ENCODE measurements at places on chromosomes 2 and 18. TPM values are rescaled to one million over a fixed set of nuclear protein-coding genes. Genes with fewer than 3 reads are reported as not detected.

DNA sequence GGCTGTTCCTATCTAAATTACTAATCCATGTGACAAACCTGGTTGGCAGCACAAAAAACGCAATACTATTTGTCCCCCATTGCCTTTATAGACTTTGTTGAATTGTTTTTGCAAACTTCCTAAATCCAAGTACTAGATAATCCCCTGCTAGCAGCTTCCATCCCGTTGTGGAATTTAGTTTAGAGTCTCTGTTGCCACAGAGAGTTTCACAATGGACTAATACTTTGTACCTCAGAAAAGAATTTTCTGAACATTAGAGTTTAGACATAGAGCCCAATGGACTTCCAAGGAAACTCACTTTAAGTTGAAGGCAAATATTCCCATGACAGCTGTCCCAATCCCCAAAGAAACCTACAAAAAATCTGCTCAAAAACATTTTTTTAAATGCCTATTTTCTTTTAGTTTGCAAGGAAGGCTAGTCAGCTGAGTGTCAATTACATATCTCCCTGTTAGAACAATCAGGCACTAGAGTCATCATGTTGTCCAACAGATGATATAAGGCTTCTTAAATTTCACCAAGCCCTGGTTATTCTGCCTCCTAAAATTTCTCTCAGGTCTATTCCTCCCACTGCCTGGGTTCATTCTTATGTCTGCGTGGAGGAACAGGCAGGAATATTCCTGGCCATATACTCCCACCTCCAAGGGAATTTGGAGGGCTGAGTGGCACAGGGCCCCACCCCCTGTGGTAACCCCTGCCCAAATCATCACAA is 27.2 kb downstream of the RNF152 start:
- no peak overlapping the region for H3K27ac ChIP-seq
- no peaks in the 10 kb centered on the region for H3K27me3 ChIP-seq
- no peaks in the 10 kb centered on the region for H3K36me3 ChIP-seq
- no peak overlapping the region for H3K4me3 ChIP-seq

GRCh38 chr2:2098458-2099167 is 232.5 kb downstream of the MYT1L start:
- no peak overlapping the region for H3K4me3 ChIP-seq
- DNase-seq, result no peak
- no peaks in the 10 kb centered on the region for H3K36me3 ChIP-seq
- H3K4me1 ChIP-seq, result no peaks in the 10 kb centered on the region

DNA sequence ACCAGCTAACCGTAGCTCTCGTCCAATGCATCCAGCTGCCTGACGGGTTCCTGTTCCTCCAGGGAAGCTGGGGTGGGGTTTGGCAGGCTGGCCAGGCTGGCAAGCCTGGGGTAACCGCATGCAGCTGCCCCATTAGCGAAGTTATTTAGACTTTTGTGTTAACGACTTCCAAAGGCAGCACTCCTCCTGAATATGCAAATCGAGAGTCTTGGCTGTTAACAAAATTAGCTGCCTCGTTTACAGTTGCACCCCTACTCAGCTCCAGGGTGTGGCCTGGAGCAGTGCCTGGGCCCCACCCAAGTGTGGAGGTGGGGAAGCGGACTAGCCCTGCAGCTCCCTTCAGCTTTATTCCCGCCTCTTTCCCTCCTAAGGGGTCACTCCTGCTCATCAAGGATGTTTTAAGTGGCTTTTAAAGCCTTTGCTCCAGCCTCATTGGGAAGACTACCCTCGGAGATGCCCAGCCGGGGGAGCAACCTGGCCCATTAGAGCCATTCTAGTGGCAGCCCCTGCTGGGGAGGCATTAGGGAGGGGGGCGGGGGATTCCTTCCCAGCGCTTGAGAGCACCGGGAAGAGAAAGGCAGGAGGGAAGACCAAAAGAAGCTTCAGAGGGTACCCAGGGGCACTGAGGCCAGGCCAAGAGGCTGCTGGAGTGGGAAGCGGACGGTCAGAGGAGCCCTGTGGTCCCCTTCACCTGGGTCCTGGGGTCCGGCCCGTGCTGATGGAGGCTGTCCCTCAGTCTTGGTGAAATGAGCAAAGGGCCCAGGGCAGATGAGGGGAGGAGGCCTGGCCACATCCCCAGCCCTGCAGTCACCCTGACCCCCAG is 204.1 kb downstream of the CELF4 start:
- no peaks in the 10 kb centered on the region for H3K36me3 ChIP-seq
- peak overlapping the region; percentile 38 for H3K4me3 ChIP-seq
- DNase-seq, result peak; percentile 57

DNA sequence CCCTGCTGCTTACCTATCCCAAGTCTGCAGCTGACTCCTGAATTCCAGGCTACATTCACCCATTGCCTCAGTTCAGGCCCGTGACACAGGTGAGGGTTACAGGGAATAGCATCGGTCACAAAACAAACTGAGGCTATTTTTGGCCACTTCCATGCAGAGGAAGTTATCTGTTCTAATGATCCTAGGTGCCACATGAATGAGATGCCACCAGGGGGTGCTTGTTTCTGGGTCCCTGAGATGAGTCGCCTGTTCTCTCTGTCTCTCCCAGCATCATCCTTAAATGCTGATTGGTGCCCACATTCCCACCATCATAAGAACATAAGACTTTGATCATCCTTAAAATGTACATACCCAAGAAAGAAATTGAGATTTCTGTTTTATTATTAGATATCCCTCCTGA is 119.0 kb upstream of the CELF4 start:
- no peak overlapping the region for H3K4me3 ChIP-seq
- no peaks in the 10 kb centered on the region for H3K27me3 ChIP-seq
- no peak overlapping the region for H3K27ac ChIP-seq
- no peaks in the 10 kb centered on the region for H3K36me3 ChIP-seq
- no peaks in the 10 kb centered on the region for H3K4me1 ChIP-seq

GRCh38 chr2:128499367-128500137 is 180.9 kb upstream of the HS6ST1 start:
- H3K4me1 ChIP-seq, result no peaks in the 10 kb centered on the region
- no peaks in the 10 kb centered on the region for H3K27me3 ChIP-seq
- no peaks in the 10 kb centered on the region for H3K36me3 ChIP-seq
- H3K27ac ChIP-seq, result no peak overlapping the region
- H3K4me3 ChIP-seq, result no peak overlapping the region

DNA sequence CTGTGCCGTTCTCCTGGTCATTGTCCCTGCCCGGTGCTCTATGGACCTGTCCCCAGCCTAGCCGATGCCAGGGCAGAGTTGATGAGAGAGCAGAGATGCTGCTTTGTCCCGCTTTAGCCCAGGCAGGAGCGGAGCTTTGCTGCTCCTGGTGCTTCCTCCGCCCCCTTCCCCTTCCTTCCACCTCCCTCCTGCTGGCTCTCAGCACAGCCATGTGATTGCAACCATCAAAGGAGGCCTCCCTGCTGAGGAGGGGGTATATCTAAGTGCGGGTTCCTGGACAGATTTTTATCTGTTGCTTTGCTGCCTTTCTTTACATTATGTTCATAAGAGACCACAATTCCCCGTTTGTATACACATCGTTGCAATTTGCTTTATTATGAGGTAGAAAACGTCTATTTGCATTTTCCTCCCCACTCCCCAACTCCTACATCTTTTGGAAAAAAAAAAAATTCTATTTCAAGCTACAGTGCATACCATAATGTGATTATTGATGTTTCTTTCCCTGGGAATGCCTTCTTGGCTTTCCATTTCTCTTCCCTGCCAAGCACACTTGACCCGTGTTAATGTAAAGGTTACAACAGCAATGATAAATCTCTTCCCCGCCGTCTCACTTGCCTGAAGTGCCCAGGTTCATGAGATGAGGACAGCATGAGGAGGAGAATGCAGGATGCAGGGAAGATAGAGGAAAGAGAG is 25.4 kb downstream of the ALPK2 start:
- H3K36me3 ChIP-seq, result no peaks in the 10 kb centered on the region
- no peak overlapping the region for H3K27ac ChIP-seq
- DNase-seq, result no peak
- H3K4me3 ChIP-seq, result no peak overlapping the region

GRCh38 chr2:117774716-117775115 is 39.8 kb upstream of the DDX18 start:
- no peaks in the 10 kb centered on the region for H3K27me3 ChIP-seq
- no peak overlapping the region for H3K27ac ChIP-seq
- H3K4me1 ChIP-seq, result no peaks in the 10 kb centered on the region
- H3K4me3 ChIP-seq, result no peak overlapping the region
- no peaks in the 10 kb centered on the region for H3K36me3 ChIP-seq

DNA sequence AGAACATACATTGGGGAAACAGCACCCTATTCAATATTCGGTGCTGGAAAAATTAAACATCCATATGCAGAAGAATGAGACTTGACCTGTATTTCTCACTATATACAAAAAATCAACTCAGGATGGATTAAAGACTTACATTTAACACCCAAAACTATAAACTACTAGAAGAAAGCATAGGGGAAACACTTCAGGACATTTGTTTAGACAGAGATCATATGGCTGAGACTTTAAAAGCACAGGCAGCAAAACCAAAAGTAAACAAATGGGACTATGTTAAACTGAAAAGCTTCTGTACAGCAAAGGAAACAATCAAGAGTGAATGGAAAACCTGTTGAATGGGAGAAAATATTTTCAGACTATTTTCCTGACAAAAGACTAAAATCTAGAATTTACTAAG is 1694.1 kb upstream of the CELF4 start:
- H3K4me3 ChIP-seq, result no peak overlapping the region
- no peaks in the 10 kb centered on the region for H3K4me1 ChIP-seq

- no peak overlapping the region for H3K4me3 ChIP-seq
- H3K27ac ChIP-seq, result no peak overlapping the region
- no peaks in the 10 kb centered on the region for H3K27me3 ChIP-seq
- peaks cover 36% of the 10 kb centered on the region for H3K4me1 ChIP-seq
- no peak for DNase-seq
- H3K36me3 ChIP-seq, result peaks cover 44% of the 10 kb centered on the region
Observed at GRCh38 chr18:55584201-55584600, 3.8 kb downstream of the TCF4 start.

DNA sequence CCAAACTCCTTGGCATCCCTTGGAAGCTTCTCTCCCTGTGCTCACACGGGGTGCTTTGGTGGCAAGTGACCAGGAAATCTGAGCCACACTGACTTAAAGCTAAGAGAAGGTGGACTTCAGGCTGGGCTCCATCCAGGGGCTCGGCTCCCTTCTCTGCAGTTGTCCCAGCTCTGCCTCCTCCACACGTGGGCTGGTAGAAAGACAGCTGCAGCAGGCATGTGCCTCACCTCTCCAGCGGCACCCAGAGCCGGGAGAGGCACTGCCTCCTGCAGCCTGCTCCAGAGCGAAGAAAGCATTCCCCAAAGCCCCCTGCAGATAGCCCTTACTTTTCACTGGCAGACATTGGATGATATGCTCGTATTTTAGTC is 11.3 kb downstream of the KCNF1 start:
- no peaks in the 10 kb centered on the region for H3K36me3 ChIP-seq
- peaks cover 12% of the 10 kb centered on the region for H3K4me1 ChIP-seq
- DNase-seq, result no peak
- H3K27me3 ChIP-seq, result 0 out of 2 replicates have a peak, but pooled peaks cover 4% of the 10 kb centered on the region
- no peak overlapping the region for H3K27ac ChIP-seq
- H3K4me3 ChIP-seq, result no peak overlapping the region

DNA sequence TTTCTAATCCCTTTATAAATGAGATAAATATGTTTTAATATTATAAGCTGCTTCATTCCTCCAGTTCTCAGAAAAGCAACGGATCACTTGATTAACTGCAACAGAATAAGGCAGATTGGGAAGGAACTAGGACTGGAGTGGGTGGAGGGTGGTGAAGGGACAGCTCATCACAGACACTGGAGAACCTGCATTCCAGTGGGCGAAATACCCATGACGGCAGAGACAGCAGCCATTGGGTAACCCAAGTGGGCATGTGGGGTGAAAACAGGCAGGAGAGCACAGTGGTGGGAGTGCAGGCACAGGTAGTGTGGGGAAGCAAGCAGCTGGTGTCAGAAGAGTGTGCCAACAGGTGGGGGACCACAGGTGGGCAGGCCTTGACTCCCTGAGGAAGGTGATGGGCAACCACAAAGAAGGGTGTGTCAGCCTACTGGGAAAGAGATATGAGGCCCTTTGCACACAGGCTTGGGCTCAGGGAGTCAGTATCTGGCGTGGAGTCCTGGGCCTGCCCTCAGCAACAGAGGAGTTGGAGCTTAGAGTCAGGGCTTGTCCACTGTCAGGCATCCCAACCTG is 27.2 kb downstream of the DPYSL5 start:
- no peak for DNase-seq
- H3K36me3 ChIP-seq, result no peaks in the 10 kb centered on the region
- peaks cover 4% of the 10 kb centered on the region for H3K27me3 ChIP-seq

- no peak overlapping the region for H3K4me3 ChIP-seq
- no peak for DNase-seq
- H3K27me3 ChIP-seq, result no peaks in the 10 kb centered on the region
- no peak overlapping the region for H3K27ac ChIP-seq
Observed at GRCh38 chr2:121212661-121213325, 72.2 kb downstream of the TFCP2L1 start.

GRCh38 chr2:198928026-198928425 is 529.7 kb downstream of the SATB2 start:
- H3K27me3 ChIP-seq, result no peaks in the 10 kb centered on the region
- H3K4me1 ChIP-seq, result no peaks in the 10 kb centered on the region
- no peaks in the 10 kb centered on the region for H3K36me3 ChIP-seq
- no peak overlapping the region for H3K27ac ChIP-seq

GRCh38 chr2:96591054-96591453 is 47.1 kb downstream of the KANSL3 start:
- no peak overlapping the region for H3K4me3 ChIP-seq
- H3K4me1 ChIP-seq, result no peaks in the 10 kb centered on the region
- no peaks in the 10 kb centered on the region for H3K27me3 ChIP-seq
- H3K36me3 ChIP-seq, result peaks cover 19% of the 10 kb centered on the region
- DNase-seq, result no peak
- H3K27ac ChIP-seq, result no peak overlapping the region

GRCh38 chr2:96656540-96656939 is 14.0 kb downstream of the FER1L5 start:
- H3K4me3 ChIP-seq, result no peak overlapping the region
- H3K4me1 ChIP-seq, result no peaks in the 10 kb centered on the region
- H3K27me3 ChIP-seq, result no peaks in the 10 kb centered on the region
- H3K27ac ChIP-seq, result no peak overlapping the region
- H3K36me3 ChIP-seq, result no peaks in the 10 kb centered on the region
- DNase-seq, result no peak

DNA sequence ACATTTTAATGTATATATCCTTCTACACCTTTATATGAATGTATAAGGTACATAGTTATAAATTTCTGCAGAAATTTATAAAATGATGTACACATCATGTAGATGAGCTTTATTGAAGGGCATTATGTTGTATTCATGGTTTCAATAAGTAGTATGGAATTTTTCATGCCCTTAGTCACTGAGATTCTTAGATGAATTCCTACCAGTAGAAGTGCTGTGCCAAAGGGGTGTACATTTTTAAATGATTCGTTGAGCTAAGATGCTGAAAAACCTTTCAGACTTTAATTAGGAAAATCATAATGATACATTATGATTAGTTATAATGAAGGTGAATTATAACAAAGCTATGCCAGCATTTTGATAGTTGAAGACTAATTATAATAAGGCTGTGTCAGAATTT is 115.2 kb downstream of the ZNF236 start:
- no peak for DNase-seq
- no peaks in the 10 kb centered on the region for H3K27me3 ChIP-seq
- no peak overlapping the region for H3K4me3 ChIP-seq
- H3K4me1 ChIP-seq, result no peaks in the 10 kb centered on the region
- no peak overlapping the region for H3K27ac ChIP-seq

Gene MAP2
- total RNA-seq, result 5.9 TPM

Gene TBR1
- not detected for total RNA-seq

Gene SLC14A1
- not detected for total RNA-seq

Gene DSC2
- 39.7 TPM for total RNA-seq

Gene XRCC5
- total RNA-seq, result 644 TPM

Gene NT5DC4
- not detected for total RNA-seq

Gene C2orf78
- total RNA-seq, result 0.39 TPM

Gene IDH1
- 379 TPM for total RNA-seq

Gene KYNU
- 0.13 TPM for total RNA-seq

Gene R3HDM1
- 77.7 TPM for total RNA-seq

Gene CAVIN2
- not detected for total RNA-seq

Gene ANKRD29
- total RNA-seq, result 7.3 TPM

Gene UGT1A4
- not detected for total RNA-seq

Gene PKDCC
- total RNA-seq, result 48.0 TPM

Gene SEC11C
- total RNA-seq, result 64.7 TPM

Gene RND3
- total RNA-seq, result 25.6 TPM
